Thoracic aorta (tissue), 2 donors: ENCODE measurements at places on chromosomes 13 and 19.

- DNase-seq = no peak
These were observed 14.3 kb upstream of the GPR18 start for GRCh38 chr13:99272481-99272880.

DNA sequence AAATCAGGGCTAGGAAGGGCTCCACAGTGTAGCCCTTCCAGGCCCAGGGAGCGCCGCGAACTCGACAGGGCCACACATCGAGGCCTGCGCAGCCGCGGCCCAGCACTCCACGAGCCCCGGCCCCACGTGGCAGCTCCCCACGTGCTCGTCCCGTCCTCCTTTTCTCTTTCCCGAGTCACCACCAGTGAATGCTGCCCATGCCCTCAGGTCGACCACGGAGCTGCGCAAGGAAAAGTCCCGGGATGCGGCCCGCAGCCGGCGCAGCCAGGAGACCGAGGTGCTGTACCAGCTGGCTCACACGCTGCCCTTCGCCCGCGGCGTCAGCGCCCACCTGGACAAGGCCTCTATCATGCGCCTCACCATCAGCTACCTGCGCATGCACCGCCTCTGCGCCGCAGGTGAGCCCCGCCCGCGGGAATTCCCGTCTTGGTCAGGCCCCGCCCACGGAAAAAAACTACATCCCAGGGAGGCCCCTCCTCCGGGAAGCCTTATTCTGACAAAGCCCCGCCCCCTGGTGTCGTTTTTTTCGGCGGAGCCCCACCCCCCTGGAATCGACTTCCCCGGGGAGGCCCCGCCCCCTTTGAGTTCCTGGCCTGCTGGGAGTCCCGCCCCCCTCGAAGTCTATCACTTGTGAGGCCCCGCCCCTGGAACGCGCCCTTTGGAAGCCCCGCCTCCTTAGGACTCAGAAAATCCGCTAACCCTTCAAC, 7.0 kb downstream of the HIF3A start:
- no peak for DNase-seq

DNA sequence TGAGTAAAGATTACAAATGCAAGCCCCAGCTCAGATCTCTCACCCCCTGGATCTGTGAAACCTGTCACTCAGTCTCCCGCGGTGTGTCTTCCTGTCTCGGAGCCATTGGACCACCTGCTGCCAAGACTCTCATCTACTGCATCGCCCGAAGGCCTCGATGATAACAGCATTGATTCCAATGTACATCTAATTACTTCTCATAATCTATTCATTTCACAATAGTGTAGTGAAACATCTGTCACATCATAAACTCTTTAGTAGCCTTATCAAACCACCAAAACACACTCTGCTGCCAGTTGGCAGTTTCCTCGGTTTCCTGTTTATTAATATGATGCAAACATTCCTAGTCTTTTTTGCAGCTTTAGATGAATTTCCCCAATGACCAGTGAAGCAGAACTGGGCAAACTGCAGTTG, 220.3 kb downstream of the POU4F1 start:
- no peak for DNase-seq

GRCh38 chr19:55353356-55353802, 1.1 kb downstream of the COX6B2 start:
- no peak for DNase-seq

GRCh38 chr13:41495044-41495443, 37.7 kb downstream of the RGCC start:
- no peak for DNase-seq

DNA sequence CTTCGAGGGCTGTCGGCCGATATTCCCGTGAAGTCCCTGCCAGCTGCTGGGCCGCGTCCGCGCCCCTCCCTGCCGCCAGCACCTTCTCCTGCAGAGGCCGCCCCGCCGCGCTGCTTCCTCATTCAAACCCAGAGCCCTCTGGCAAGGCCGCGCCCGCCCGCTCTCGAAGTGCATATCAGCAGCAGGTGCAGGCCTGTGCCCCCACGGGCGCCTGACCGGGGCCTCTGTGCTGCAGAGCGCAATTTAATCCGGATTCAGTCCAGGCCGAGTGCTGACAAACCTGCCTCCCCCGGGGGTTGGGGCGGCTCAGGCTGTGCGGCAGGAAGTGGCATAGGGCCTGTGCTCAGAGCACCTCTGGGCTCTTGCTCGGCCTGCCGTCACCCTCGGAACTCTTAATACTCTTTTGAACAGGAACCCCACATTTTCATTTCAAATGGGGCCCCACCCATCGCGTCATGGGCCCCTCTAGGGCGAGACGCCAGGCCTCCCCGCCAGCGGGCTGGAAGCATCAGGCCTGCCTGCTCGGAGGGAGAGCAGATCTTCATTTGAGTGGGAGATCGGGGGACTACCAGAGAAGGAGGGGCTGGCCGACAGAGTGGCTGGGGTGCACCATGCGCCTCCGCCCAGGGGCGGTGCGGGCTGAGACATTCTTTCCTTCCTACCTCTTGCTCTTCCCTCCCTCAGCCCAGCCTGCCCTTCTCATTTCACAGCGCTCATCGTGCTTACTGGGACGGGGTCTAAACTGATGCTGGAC, 125.7 kb downstream of the TNFRSF19 start:
- no peak for DNase-seq

- DNase-seq = no peak
These were observed 355.0 kb downstream of the MYO16 start for GRCh38 chr13:108984251-108984920.

DNA sequence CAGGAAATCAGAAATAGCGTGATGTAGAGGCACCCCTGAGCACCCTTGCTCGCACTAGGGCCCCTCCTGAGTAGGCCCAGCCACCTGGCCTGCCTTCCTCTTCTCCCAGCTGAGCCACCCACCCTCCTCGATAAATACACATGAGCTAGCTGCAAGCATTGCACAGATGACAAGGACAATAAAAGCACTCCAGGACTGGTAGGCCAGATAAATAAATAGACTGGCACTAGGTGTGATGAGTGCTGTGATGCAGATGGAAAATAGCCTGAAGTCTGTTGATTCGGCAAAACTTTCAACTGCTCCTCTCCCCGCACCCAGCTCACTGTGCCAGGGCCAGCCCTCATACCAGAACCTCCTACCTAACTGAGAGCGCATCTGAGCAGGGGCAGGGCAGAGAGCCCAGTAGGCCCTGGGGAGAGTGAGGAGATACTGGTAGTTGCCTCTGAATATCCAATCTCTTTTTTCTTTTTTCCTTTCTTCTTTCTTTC, 54.5 kb upstream of the GPI start:
- DNase-seq = no peak

DNA sequence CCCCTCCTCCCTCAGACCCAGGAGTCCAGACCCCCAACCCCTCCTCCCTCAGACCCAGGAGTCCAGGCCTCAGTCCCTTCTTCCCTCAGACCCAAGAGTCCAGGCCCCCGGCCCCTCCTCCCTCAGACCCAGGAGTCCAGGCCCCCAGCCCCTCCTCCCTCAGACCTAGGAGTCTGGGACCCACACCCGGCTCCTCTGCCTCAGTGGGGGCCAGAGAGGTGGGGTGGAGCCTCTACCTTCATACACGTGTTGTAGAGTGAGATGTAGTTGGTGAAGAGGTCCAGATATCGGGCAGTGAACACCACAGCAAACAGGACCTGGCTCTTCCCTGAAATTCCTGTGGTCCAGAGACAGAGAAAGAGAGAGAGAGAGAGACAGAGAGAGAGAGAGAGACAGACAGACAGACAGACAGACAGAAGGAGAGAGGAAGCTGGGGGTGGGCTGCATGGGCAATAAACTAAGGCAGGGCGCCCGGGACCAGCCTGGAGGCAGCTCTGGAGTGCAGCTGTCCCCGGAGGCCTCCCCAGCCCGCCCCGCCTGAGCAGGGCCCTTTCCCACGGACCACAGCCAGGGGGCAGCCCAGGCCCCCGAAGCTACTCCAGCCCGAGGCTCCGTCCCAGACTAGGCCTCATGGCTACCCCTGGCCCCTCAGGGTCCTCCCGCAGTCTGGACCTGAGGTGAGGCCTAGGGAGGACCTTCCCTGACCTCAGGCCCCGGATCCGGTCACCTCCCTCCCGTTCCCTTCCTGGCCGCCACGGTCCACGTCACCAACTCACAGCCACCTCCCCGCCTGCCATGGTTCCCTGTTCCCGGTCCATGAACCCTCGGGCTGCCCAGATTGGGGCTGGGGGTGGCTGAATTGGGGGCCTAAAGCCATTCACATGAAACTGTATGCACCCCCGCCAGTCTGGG, 907 bp downstream of the KDELR1 start:
- no peak for DNase-seq

- no peak for DNase-seq
These were observed 1701.0 kb downstream of the SLITRK5 start for GRCh38 chr13:89372193-89372592.

DNA sequence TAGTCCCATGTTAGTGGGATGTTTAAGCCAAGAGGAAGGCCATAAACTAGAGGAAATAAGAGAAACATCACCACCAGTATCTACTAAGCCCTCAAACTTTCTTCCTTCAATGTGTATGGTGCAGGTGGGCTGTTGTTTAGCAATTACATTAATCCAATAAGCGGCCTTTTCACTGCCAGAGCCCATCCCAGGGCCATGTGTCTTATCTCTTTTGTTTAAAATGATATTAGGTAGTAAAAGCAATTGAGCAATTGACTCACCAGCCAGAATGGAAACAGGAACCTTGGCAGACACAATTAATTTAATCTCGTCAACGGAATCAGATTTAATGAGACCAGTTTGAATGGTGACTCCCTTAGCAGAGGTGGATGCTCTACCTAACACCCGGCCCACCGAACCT, 1503.5 kb downstream of the UQCRFS1 start:
- DNase-seq = no peak

GRCh38 chr19:29878973-29879654, 62.9 kb upstream of the URI1 start:
- DNase-seq = no peak

- DNase-seq = no peak
These were observed 7.6 kb downstream of the NUCB1 start for GRCh38 chr19:48907671-48908070.

DNA sequence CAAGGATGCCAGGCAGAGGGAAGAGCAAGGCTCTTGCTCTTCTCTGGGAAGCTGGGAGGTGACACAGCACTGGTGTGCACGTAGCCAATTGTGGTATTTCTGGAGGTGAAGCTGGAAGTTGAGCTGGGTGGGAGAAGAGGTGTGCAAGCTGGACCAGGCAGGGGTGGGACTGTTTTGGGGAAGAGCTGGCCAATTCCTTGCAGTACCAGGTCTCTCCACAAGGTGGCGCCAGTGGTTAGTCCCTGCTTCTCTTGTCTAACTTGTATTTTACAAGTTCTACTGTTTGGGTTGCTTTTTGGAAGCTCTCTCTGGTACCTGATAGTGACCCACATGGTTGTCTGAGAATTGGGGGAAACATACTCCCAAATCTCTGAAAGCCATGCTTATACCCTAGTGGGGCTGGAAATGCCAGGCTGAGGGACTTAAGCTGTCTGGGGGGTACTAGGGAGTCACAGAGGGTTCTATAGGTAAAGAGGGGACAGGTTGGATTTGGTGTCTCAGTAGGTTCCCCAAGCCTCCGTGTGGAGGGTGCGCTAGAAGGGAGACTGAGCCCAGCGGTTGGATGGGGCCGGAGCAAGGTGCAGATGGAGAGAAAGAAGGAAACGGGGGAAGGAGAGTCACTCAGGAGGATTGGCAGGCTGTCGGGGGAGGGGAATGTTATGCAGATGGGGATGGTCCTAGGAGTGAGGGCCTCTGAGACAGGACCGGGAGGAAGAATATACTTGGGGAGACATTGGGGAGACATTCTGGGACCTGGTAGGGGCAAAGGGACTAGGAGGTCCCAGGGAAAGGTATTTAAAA, 3.0 kb downstream of the HPN start:
- DNase-seq = no peak

GRCh38 chr19:3784607-3785450, 1.4 kb downstream of the MATK start:
- DNase-seq = no peak

- DNase-seq = no peak
These were observed 798.6 kb upstream of the PCDH9 start for GRCh38 chr13:68028701-68029100.
